ENCODE measurements at places on chromosomes 16 and 17.

DNA sequence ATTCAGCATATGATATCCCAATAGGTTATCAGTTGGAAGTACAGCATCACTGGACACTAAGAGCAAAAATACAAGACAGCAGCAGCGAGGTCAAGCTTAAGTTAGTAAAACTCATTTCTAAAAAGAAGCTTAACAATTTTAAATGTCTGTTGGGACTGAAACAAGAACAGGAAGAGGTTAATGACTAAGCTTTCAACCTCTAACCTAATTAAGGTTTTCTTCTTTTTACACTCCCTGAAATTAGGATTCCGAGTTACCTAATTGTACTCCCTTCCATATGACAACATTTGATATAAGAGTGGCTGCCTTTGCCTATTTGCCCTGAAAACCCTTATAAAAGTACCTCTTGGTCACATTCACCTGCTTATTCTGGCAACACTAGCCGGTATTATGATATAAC is 34.3 kb downstream of the CPSF4L start:
- no peak for DNase-seq

DNA sequence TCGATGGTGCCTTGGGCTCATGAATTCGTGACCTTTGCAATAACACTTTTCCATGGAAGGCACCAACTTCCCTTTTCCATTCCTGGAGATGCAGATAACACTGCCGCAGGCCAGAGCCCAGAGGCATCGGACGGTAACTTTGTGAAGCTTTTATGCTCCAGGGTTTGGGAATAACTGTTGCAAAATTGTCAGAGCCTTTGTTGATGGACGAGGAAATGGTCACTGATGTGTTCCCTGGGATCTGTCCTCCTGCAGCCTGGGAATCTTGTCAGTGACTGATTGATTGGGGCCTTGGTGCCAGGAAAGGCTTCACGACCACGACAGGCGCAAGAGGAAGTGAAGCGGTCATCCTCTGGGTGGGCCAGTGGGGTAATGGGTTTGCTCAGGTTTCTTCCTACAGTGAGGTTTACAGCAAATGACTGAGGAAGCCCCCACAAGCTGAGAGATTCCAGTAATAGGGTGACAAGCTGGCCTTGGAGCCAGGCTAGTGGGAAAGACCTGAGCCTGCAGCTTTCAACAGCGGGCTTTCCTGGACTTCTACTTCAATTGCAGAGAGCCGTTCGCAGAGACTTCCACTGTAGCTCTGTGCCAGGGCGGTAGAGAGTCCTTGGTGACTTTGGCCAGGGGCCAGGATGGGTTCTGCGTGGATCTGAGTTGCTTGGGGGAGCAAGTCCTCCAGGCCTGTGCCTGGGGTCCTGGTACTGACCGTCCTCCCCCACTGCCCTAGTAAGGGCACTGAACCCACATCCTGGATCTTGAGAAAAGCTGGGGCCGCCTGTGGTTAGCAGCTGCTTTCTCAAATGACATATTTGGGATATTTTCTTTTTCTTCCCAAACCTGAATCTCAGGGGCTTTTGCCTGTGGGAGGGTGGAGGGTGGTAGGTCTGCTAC is 37.6 kb downstream of the PGS1 start:
- DNase-seq, result no peak

DNA sequence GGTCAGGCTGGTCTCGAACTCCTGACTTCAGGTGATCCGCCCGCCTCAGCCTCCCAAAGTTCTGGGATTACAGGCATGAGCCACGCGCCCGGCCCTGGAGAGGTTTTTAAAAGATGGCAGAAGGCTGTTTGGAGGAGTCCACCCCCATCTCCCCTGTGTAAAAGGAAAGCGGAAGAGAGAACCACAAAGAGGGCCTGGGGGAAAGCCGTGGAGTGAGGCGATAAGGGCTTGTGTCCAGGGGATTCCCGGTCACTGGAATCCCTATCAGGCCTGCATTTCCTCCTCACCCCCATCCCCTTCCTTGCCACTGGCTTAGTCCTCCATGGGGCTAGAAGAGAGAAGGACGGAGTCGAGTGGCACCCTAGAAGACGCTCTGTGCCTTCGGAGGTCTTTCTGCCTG is at the start of gene GP1BA:
TSS of gene GP1BA (plus strand) at position 315 of the 400 bp plus-strand sequence. CDS start 328 bp downstream, outside the sequence.
- no peak for DNase-seq

GRCh38 chr16:12985516-12985915 is 84.1 kb downstream of the SHISA9 start:
- no peak for DNase-seq

DNA sequence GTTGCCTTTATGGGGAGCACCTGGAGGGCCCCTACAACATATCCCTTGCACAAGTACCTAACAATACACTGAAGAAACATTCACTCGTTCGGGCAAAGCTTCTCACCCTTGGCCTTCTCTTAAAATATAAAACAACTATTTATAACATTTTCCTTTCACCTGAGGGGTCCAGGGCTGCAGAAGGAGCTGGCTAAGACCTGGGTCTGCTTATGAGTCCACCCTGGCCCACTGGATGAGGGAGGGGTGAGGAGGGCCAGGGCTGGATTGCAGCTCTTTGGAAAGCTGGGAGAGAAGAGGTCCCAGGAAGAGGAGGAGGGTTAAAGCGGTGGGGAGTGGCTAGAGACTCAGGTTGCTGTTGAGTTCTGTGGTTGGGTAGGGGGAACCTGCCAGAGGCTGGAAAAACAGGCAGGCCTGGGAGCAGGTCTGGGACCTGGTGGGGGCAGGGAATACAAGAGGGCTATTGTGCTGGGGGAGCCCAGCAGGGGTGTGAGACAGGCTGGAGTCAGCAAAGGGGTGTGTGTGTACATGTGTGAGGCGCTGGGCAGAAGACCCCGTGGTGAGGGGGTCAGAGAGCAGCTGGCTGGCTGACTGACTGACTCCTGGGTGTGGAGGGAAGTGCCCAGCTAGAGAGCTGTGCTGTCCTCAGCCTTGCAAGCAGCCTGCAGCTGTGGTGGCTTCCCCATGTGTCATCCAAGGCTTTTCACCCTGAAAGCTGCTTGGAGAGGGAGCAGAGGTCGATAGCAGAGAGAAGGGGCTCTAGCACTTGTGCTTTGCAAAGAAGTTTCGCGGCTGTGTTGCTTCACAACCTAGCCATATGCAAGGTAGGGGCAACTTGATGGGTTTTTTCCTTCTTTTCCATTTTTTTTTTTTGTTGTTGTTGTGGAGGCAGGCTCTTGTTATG is 10.2 kb upstream of the MRC2 start:
- DNase-seq, result no peak

- DNase-seq, result no peak
These were observed 64.9 kb upstream of the LRRC37A3 start for GRCh38 chr17:64984181-64984580.

DNA sequence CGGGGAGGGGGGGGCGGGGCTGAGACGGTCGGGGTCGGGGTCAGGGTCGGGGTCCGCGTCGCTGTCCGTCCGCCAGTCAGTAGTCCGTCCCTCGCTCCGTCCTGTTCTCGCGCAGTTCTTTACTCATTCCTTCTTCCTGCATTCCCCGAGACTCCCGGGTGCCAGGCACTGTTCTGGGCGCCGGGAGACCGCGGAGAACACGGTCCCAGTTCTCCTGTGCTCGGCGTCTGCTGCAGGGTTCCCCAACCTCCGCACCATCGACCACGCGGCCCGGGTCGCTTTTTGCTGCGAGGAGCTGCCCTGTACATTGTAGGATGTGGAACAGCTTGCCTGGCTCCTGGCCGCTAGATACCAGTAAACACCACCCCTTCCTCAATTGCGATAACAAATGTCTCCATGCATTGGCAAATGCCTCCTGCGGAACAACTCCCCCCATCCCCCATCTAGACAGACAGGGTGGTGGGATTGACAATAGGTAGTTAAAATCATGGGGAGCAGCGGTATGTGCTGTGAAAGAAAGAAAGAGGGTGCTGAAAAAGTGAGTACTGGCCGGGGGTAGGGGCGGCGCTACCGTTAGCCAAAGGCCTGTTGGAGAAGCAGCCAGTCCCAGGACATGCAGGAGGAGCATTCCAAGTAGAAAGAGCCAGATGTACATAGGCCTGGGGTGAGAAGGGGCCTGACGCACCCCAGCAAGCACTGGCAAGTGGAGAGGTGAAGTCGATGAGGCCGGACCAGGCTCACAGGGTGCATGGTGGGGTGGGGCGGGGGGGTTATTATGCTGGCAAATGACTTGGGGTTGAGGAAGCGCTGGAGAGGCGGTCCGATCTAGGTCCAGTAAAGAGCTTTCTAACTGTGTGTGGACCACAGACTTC is 631 bp downstream of the TRAF7 start:
- no peak for DNase-seq

DNA sequence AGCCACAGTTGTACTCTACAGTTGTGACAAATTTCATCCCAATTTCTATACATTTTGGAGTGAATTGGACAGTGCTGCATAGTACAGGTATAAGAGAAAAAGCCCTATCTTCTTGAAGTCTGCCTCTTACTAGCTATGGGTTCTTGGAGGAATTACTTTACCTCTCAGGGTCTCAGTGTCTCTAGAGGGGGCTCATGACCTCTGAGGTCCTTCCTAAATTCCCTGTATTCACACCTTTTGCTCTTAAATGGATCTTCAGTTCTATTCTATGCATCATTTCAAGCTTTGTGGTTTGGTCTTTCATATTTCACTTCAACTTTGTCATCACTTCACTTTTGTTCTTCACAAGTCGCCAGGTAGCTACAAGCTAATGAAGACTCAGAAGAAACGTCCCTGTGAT is 71.2 kb upstream of the ERCC4 start:
- DNase-seq, result no peak

DNA sequence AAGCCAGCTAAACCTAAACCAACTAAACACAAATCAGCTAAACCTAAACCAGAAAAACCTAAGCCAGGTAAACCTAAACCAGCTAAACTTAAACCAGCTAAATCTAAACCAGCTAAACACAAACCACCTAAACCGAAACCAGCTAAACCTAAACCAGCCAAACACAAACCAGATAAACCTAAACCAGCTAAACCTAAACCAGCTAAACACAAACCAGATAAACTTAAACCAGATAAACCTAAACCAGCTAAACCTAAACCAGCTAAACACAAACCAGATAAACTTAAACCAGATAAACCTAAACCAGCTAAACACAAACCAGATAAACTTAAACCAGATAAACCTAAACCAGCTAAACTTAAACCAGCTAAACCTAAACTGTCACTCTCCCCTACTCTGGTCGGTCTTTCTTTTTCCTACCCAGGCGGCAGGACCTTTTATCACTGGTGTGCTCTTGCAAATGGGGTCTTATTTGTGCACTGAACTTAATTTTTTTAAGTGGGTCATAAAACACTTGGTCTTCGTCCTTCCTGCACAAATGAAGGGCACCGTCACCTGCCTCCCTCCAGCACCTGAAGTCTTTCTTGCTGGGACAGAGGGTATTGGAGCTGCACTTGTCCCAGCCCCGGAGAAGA is 7.2 kb downstream of the EVPL start:
- DNase-seq, result no peak

Data from stimulated activated CD4-positive, alpha-beta T cell treated with anti-CD3 and anti-CD28 coated beads, Interleukin-1b, Interleukin-23, amount 100 ng/mL, for 24 hours (primary cell).